ENCODE measurements at places on chromosomes 12 and 14.

- DNase-seq: no peak
Measured at GRCh38 chr12:69641546-69641945, 30.8 kb upstream of the LRRC10 start.

DNA sequence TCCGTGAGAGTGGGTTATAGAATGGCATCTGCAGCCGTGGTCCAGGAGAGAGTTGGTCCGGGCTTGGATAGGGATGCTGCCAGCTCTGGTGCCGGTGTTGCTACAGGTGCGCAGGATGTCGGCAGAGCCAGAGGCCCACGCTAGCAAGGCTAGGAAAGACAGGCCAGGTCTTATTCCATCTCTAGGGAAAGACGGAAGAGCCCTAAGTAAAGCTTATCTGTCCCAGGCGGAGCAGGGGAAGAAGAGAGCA, 485 bp upstream of the PSME1 start:
- DNase-seq: no peak

- no peak for DNase-seq
Measured at GRCh38 chr14:24176599-24176998, 4.7 kb downstream of the REC8 start.

- DNase-seq: no peak
Measured at GRCh38 chr14:69049675-69050074, 70.6 kb upstream of the ACTN1 start.

GRCh38 chr12:55933799-55934742, 3.1 kb downstream of the DGKA start:
- DNase-seq: no peak
